ENCODE measurements at places on chromosomes 5 and 9.

- no peak for DNase-seq
Measured at GRCh38 chr5:32565145-32565544, 20.2 kb upstream of the SUB1 start.

- no peak for DNase-seq
Measured at GRCh38 chr9:2271426-2271825, 256.3 kb downstream of the SMARCA2 start.

DNA sequence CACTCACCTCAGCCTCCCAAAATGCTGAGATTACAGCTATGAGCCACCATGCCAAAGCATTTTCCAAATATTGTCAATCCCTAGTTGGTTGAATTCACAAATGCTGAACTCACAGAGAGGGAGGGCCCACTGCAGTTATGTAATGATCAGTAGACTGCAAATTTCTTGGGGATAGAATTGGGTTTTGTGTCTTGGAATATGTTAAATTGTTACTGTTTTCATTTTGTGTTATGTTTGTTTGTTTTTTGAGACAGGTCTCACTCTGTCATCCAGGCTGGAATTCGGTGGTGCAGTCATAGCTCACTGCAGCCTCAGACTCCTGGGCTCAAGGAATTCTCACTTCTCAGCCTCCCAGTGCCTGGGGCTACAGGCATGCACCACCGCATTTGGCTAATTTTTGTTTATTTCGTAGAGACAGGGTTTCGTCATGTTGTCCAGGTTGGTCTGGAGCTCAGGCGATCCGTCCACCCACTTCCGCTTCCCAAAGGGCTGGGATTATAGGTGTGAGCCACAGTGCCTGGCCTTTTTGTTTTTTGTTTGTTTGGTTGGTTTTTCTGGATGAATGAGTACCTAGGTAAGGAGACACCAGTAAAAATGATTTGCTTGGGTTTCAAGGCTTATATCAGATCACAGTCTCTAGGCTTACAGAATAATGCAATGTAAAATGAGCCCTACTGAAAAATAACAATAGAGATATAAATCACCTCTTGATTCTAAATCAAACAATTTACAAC is 31.5 kb upstream of the LMNB1 start:
- no peak for DNase-seq

GRCh38 chr9:126297661-126298060 is 29.0 kb upstream of the MVB12B start:
- no peak for DNase-seq

DNA sequence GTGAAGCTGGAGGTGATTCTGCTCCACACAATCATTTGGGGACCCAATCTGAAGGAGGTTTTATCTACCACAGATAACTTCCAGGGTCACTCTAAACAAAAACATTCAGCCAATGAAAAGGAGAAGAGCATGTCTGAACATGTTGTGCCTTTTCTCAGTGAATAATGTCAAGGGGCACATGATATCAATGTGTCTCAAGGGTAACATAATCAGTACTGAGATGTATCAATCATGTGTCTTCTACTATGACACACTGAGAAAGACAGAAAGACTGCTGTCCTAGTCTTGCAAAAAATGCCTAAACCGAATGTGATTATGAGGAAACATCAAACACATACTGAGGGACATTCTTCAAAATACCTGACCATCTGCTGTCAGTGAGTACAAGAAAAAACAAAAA is 25.4 kb upstream of the RASA1 start:
- no peak for DNase-seq

- DNase-seq = no peak
Measured at GRCh38 chr9:73780916-73781315, 629.3 kb downstream of the ANXA1 start.

Measured in hematopoietic multipotent progenitor cell treated with erythropoietin and hydrocortisone succinate and interleukin-3 and kit ligand, for 15 days (in vitro differentiated cells).